ENCODE measurements at places on chromosomes 6 and 20.

DNA sequence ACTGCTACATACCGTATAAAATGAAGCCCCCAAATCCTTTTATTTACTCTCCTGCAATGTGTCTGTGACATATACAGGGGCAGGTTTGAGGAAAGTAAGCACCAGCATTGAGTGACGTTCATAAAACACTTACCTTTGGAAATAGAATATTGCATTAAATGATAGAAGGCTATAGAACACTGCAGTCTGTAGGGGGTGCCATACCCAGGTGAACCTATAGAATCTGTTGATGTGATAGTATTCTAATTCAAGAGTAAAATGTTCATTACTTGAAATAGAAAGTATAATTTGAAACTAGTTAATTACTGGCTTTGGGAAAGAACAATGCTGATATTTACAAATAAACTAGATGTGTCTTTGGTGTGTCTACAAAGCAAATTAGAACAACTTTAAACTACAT is 47.0 kb upstream of the PRL start:
- H3K27me3 ChIP-seq: no peaks in the 10 kb centered on the region
- H3K4me1 ChIP-seq: no peaks in the 10 kb centered on the region
- no peak overlapping the region for H3K4me3 ChIP-seq
- no peaks in the 10 kb centered on the region for H3K36me3 ChIP-seq

DNA sequence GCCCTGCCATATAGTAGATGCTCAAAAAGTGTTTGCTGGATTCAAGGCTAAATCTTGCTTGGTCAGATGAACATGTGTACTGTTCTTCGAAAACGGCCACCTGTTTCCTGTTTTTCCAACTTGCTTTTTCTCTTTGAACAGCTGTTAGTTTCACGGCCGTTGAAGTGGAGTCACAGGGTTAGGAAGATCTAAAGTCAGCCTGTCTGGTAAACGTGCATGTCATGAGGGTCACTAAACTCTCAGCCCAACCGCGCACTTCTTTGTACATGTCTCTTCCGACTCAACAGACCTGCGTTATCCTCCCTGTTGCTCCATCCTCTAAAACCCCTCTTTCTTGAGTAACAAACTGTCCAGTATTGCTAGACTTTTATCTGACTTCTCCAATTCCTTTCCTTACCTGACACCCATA is 93.2 kb upstream of the MAN1A1 start:
- no peak overlapping the region for H3K27ac ChIP-seq
- H3K4me1 ChIP-seq: no peaks in the 10 kb centered on the region
- no peaks in the 10 kb centered on the region for H3K27me3 ChIP-seq
- DNase-seq: no peak
- no peaks in the 10 kb centered on the region for H3K36me3 ChIP-seq
- H3K4me3 ChIP-seq: no peak overlapping the region

GRCh38 chr6:114431641-114432040 is 88.8 kb upstream of the HS3ST5 start:
- H3K36me3 ChIP-seq: no peaks in the 10 kb centered on the region
- H3K27ac ChIP-seq: no peak overlapping the region
- H3K4me1 ChIP-seq: no peaks in the 10 kb centered on the region
- DNase-seq: no peak
- no peak overlapping the region for H3K4me3 ChIP-seq

DNA sequence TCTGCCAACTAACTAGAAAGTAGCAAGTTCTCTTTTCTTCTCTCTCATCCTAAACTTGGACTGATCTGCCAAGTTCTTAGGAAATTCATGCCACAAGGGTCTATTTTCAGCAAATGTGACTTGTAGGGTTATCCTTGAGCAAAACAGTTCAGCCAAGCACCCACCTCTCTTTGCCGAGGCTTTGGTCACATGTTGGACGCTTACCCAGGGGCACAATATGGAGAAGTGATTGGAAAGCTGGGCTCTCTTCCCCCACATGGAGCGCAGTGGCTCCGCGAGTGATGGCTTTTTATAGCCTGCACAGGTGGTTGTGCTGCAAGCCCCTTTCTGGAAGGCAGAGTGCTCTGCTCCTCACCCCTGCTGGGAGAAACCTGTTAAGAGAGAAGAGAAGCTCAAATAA is 47.7 kb upstream of the FNDC1 start:
- DNase-seq: no peak
- H3K4me1 ChIP-seq: no peaks in the 10 kb centered on the region
- no peaks in the 10 kb centered on the region for H3K27me3 ChIP-seq
- H3K36me3 ChIP-seq: no peaks in the 10 kb centered on the region

- peak; percentile 19 for DNase-seq
- no peaks in the 10 kb centered on the region for H3K27me3 ChIP-seq
- peak overlapping the region; percentile 44 for H3K27ac ChIP-seq
- H3K4me3 ChIP-seq: peak overlapping the region; percentile 44
- peaks cover 17% of the 10 kb centered on the region for H3K4me1 ChIP-seq
- no peaks in the 10 kb centered on the region for H3K36me3 ChIP-seq
These were observed 671 bp downstream of the E2F1 start for GRCh38 chr20:33685328-33686099.

- no peak overlapping the region for H3K27ac ChIP-seq
- peak overlapping the region; percentile 87 for H3K4me3 ChIP-seq
- no peaks in the 10 kb centered on the region for H3K27me3 ChIP-seq
These were observed 1.5 kb downstream of the ANKS1A start for GRCh38 chr6:34890533-34890925.

- DNase-seq: no peak
- peaks cover 18% of the 10 kb centered on the region for H3K4me1 ChIP-seq
- H3K27ac ChIP-seq: no peak overlapping the region
- H3K36me3 ChIP-seq: no peaks in the 10 kb centered on the region
These were observed 6.4 kb upstream of the TRIM38 start for GRCh38 chr6:25956226-25956625.
